ENCODE measurements at places on chromosomes 3 and 15. TPM values are rescaled to one million over a fixed set of nuclear protein-coding genes. Genes with fewer than 3 reads are reported as not detected.

SLC35G2 gene
- 12.6 TPM for total RNA-seq

PYDC2 gene
- not detected for total RNA-seq

- DNase-seq, result no peak
Observed at GRCh38 chr15:68369931-68370767, 61.8 kb downstream of the ITGA11 start.

GRCh38 chr3:107172411-107172810, 204.8 kb upstream of the CCDC54 start:
- DNase-seq, result no peak

GUCA1C gene
- not detected for total RNA-seq

DNAH12 gene
- 0.04 TPM for total RNA-seq

RAB43 gene
- total RNA-seq, result 26.1 TPM

- DNase-seq, result no peak
Observed at GRCh38 chr15:68678746-68679145, 100.0 kb downstream of the CORO2B start.

GRCh38 chr3:50122071-50122470, 33.1 kb upstream of the SEMA3F start:
- no peak for DNase-seq

GRCh38 chr3:38595393-38595792, 54.1 kb downstream of the SCN5A start:
- DNase-seq, result no peak

MKRN3 gene
- total RNA-seq, result not detected

WDR49 gene
- 2.2 TPM for total RNA-seq

PLCB2 gene
- total RNA-seq, result 5.1 TPM

DNA sequence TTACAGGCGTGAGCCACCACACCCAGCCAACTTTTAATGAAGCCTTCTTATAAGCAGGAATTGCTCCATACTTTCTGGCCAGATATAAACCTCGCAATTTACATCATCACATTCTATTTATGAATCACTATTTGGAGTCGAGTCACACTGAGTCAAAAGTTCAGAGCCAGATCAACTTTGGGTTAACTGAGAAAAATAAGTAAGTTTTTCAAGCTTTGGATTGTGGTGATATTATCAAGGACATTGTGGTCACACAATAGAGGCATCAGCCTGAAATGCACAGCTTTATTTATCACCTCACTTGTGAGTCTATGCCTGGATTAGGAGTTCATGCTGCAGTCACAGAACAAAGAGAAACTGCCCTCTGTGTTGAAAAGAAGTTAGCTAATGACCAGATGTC, 1163.5 kb downstream of the ROBO1 start:
- DNase-seq, result no peak

- no peak for DNase-seq
Observed at GRCh38 chr3:126827121-126827520, 123.1 kb downstream of the CHCHD6 start.

GRCh38 chr3:38190481-38190881, 25.1 kb downstream of the OXSR1 start:
- DNase-seq, result no peak
